Activated CD8-positive, alpha-beta memory T cell treated with anti-CD3 and anti-CD28 coated beads, Interleukin-2, amount 50 U/mL, for 4 hours (primary cell): ENCODE measurements at places on chromosomes 1 and 21.

- no peak for DNase-seq
These were observed 407.8 kb downstream of the PTPRC start for GRCh38 chr1:199046618-199047017.

DNA sequence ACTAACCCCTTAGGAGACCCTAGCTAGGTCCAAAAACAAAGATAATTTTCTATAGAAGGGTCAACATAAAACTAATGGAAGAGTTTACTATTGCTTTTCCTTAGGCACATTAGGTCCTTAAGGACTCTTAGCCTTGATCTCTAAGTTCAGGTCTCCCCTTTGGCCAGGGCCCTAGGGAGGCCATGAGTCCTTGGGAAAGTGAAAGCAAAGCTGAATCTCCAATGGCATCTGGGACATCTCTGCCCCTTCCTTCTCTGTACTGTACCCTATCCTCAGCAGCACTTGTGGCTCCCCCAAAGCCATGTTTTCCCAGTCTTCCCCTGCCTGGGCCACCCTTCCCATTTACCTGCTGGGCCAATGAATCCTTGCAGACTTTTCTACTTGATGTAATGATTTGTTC, 14.3 kb downstream of the IER5 start:
- DNase-seq = no peak

DNA sequence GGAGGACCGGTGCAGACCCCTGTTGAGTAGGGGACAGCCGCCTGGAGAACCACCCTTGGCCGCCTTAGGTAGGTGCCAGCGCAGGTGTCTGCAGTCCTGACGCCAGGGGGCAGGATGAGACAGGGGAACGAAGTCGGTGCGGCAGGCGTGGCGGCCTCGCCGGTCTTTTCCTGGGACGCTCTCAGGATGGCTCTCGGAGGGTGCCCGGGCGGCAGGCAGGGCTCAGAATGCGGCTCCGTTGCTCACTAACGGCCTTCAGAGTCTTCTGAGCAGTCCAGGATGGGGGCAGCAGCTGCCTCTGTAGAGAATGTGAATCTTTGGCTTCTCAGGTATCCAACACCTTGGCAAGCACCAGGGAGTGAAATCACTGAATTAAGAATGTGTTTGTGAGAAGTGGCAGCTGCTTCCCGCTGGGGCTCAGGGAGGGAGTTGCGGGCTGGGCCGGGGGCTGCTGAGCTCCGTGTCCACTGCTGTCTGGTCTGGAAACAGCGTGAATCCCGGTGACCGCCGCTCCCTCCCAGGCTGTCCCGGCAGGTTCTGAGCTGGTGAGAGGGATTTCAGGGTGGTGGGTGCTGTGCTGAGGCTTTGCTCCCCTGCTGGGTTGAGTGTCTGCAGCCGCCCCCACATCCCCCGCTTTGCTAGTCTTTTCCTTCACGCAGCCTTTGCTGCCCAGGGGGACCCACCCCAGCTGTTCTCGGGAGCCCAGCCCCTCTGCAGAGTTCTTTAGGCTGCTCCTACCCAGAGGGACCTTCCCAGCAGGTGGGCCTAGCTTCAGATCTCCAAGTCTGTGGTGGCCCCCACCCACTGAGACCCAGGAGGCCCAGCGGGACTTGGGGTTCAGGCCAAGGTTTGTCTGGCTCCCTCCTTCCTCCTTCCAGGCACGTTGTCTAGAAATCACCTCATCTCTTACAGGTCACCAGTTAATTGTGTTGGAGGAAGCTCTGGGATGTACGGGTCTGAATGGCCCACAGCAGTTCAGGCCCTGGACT, 11.1 kb upstream of the C1orf174 start:
- peak; percentile 80 for DNase-seq

GRCh38 chr21:27505516-27505915, 538.6 kb upstream of the ADAMTS5 start:
- no peak for DNase-seq

- no peak for DNase-seq
These were observed 198.4 kb upstream of the RGS18 start for GRCh38 chr1:191959856-191960255.

DNA sequence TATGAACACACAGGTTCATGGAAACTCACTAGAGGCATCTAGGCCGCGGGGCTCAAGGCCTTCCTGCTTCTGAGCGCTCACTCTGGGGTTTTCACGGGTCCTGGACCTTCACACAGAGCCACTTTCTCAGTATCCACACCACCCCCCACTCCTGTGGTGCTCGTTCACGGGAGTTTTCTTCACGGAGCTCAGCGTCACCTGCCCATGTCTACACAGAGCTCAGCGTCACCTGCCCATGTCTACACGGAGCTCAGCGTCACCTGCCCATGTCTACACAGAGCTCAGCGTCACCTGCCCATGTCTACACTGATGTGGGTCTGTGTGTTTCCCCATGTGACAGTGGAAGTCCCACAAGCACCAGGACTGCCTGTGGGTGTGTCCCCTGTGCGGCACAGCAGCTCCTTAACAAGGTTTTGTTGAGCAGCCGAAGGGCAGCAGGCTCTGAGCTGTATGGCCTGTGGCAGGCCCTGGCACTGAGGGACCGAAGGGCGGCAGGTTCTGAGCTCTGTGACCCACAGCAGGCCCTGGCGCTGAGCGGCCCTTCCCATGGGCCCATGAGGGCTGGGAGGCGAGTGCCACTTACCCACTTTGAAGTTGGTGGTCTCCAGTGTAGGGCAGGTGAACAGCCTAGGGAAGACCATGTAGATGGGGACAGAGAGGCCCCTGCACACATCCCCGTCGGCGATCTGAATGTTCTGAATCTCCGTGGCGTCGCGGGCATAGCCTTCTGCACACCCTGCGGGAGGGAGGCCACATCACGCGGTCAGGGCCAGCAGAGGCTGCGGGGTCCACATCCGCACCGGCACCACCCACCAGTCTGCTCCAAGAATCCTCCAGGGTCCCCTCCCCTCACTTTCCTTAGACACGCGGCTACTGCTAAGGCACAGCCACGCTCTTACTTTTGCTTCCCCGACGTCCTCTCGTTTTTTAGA, 39.8 kb downstream of the VPS26C start:
- DNase-seq = no peak

- peak; percentile 18 for DNase-seq
These were observed 770 bp downstream of the NTNG1 start for GRCh38 chr1:107141491-107142126.

DNA sequence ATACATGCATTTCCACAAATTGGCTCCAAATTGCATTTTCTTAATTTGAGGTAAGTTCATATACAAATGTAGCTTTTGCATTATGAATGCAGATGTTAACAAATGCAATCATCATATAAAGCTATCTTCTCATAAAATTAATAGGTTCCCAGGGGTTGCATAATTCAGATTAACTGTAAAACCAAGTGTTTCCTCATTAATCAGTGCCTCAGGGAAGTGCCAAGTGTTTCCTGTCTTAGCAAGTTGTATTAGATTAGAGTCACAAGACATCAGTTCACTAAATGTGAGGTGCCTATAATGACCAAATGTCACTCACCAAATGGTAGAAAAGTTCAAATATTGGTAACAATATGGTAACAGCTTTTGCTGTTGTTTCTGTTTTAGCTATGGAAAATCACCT, 140.8 kb downstream of the PTGER3 start:
- no peak for DNase-seq

- peak; percentile 80 for DNase-seq
These were observed 19.1 kb downstream of the RUNX3 start for GRCh38 chr1:24910751-24911650.

DNA sequence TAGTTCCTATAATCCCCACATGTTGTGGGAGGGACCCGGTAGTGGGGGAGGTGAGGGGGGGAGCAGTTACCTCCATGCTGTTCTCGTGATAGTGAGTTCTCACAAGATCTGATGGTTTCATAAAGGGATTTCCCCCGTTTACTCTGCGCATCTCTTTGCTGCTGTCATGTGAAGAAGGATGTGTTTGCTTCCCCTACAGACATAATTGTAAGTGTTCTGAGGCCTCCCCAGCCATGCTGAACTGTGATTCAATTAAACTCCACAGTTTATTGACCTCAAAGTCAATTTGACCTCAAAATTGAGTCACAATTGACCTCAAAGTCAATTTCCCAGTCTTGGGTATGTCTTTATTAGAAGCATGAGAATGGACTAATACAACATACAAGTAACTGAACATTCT, 19.7 kb downstream of the DPH5 start:
- no peak for DNase-seq

- peak; percentile 77 for DNase-seq
These were observed at the start of gene TOR3A for GRCh38 chr1:179081687-179082332. TSS of gene TOR3A (plus strand) at chr1:179082070. CDS start at chr1:179082129, 59 bp downstream.

DNA sequence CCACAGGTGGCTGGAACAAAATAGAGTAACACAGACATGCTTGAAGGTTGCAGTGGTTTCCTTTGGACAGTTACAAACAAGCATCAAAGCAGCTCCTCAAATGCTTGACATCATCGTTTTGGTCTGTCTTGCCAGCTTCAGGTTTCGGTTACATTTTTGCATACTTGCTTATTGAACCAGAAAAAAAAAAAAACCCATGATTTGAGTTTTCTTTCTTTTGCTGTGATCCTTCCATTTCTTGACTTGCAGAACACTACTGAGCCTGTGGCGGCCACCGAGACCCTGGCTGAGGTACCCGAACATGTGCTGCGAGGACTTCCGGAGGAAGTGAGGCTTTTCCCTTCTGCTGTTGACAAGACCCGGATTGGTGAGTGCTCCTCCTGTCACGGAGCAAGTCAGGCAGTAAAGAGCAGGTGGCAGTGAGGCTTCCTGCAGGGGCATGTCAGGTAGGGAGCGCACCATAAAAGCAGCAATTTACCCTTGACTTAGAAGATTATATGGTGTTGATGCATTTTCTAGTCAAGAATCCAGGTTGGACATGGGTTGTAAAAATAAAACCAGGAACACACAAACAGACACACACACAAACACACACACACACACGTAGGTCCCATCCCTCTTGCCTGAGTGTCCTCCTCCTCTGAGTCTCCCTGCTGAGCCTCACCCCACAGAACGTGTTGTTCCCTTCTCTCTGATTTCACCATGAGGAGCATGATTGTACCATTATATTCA, 30.9 kb downstream of the PRDM2 start:
- DNase-seq = peak; percentile 70

DNA sequence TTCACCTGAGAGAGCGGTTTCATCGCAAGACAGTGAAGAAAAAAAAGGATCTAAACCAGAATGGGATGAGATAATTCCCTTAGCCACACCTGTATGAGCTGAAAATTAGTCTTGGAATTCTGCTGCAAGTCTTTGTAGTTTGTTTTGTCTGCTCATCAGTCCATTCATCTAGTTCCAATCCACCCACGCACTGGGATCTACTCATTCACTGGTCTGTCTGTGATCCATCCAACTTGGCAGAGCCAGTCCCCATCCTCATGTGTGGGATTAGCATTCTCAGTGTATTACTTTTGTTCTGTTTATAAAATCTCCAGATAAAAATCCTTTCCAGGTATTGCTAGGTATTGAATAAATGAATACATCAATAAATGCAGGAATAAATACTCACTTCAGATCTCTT, 266.5 kb upstream of the USP24 start:
- no peak for DNase-seq

GRCh38 chr1:99674115-99675064, 28.5 kb downstream of the PALMD start:
- no peak for DNase-seq

GRCh38 chr1:183493540-183494245, 21.4 kb downstream of the SMG7 start:
- no peak for DNase-seq

DNA sequence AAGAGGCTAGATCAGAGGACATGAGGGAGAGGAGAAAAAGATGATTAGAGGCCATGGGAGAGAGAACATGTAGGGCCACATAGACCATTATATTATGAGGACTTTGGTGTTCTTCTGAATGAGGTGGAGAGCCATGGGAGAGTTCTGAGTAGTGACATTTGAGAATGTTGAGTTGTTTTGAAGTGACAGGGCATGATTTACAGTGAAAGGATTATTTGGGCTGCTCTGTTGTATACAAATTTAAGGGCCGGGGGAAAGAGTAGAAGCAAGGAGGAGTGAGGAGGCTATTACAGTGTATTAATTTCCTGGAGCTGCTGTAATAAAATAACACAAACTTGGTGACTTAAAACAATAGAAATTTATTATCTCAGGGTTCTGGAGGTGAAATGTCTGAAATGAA, 102.5 kb upstream of the RGS4 start:
- DNase-seq = no peak

- no peak for DNase-seq
These were observed 14.9 kb downstream of the ZYG11A start for GRCh38 chr1:52857443-52857842.

GRCh38 chr1:114690148-114690547, 5.2 kb downstream of the AMPD1 start:
- DNase-seq = no peak

GRCh38 chr1:197890936-197891335, 11.5 kb upstream of the C1orf53 start:
- no peak for DNase-seq

GRCh38 chr1:15526021-15526489, 593 bp upstream of the DNAJC16 start:
- DNase-seq = no peak

- no peak for DNase-seq
These were observed 24.7 kb downstream of the HSF2BP start for GRCh38 chr21:43634618-43635017.
